ENCODE measurements at places on chromosomes 16 and 17. TPM values are rescaled to one million over a fixed set of nuclear protein-coding genes. Genes with fewer than 3 reads are reported as not detected.
A peak's percentile ranks its signal among the peaks of the same experiment; 100 is the strongest.

DNA sequence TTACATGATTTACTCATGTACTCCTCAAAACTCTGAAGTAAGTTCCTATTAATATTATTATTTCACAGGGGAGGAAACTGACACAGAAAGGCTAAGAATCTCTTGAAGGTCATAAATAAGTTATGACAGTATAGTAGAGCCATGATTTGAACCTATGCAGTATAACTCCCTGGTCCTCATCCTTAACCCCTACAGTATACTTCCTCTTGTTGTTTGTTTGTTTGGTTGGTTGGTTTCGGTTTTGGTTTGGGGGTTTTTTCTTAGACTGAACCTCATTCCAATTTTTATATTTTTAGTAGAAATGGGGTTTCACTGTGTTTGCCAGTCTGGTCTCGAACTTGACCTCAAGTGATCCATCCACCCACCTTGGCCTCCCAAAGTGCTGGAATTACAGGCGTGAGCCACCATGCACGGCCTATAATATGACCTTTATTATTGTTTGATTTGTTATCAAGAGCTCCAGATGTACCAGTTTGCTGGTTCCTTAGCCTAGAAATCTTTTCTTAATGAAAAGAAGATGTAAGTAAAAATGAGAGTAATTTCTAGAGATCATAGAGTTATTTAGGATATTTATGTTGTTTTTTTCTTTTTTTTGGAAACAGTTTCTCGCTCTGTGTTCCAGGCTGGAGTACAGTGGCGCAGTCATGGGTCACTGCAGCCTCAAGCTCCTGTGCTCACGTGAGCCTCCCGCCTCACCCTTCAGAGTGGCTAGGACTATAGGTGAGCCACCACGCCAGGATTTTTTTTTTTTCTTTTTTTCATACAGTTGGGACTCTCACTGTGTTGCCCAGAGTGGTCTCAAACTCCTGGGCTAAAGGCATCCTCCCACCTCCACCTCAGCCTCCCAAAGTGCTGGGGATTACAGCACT is 4.8 kb downstream of the PRR11 start:
- no peak for DNase-seq

GRCh38 chr17:412211-413015 is 59.8 kb upstream of the RPH3AL start:
- DNase-seq, result peak; percentile 18

Gene KIF2B
- not detected for total RNA-seq

Gene KLHL10
- total RNA-seq, result not detected

GRCh38 chr17:10135539-10136257 is 62.7 kb downstream of the GAS7 start:
- DNase-seq, result no peak

DNA sequence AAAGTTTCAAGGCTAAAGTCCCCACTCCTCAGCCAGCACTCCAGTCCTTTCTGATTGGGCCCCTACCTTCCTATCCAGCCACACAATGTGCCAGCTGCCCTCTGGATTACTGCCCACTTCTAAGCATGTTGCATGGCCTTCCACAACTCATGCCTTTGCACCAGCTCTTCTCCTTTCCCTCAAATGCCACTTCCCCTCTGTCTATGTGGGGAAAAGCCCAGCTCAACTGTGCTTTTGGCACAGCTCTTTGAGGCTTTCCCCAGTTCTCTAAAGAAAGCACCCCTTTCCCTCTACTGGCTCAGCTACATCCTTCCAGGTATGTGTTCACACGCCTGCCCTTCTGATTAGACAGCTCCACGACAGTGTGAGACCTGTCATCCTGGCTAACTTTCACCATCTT is 18.5 kb downstream of the GTF3C1 start:
- no peak for DNase-seq

DNA sequence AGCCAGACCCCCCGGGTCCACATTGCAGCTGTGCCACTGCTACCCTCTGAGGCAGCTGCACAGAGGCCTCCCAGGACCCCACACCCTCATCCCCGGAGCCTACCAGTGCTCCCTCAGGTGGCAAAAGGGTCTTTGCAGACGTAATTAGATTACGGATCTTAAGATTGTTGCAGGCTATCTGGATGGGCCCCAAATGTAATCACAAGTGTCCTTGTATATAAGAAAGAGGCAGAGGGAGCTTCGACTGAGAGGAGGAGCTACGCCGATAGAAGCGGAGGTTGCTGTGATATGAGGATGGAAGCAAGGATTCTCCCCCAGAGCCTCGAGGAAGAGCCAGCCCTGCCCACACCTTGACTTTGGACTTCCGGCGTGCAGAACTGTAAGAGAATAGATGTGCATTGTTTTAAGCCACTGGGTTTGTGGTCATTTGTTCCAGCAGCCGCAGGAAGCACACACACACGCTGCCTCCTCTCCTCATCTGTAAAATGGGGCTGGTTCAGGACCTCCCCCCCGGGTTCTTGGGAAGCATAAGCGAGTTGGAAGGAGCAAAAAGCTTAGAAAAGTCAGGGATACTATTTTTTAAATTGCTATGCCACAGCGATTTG is 10.5 kb upstream of the RAI1 start:
- no peak for DNase-seq

GRCh38 chr17:19457046-19457445 is 46.0 kb downstream of the RNF112 start:
- no peak for DNase-seq

Gene SPIRE2
- total RNA-seq, result 3.3 TPM

Gene KRTAP9-8
- not detected for total RNA-seq

Gene KRT15
- total RNA-seq, result 11.4 TPM

Gene MT1H
- total RNA-seq, result not detected

Gene ZG16B
- 0.99 TPM for total RNA-seq

- DNase-seq, result no peak
These were observed 838 bp upstream of the TMEM97 start for GRCh38 chr17:28317966-28318758.

Gene PRKCB
- not detected for total RNA-seq

GRCh38 chr16:47366228-47366627 is 94.6 kb downstream of the ITFG1 start:
- no peak for DNase-seq

Gene PRPSAP1
- 79.1 TPM for total RNA-seq

GRCh38 chr17:40963838-40964237 is 2.9 kb downstream of the KRT39 start:
- DNase-seq, result no peak

GRCh38 chr17:4341616-4341977 is 24.9 kb downstream of the UBE2G1 start:
- no peak for DNase-seq

Gene TLCD3B
- not detected for total RNA-seq

Gene MPHOSPH6
- 34.1 TPM for total RNA-seq

- DNase-seq, result peak; percentile 36
These were observed 2.2 kb downstream of the SLC12A3 start for GRCh38 chr16:56866955-56867830.

Gene GPRC5B
- total RNA-seq, result 109 TPM

Gene ZKSCAN2
- 7.2 TPM for total RNA-seq

DNA sequence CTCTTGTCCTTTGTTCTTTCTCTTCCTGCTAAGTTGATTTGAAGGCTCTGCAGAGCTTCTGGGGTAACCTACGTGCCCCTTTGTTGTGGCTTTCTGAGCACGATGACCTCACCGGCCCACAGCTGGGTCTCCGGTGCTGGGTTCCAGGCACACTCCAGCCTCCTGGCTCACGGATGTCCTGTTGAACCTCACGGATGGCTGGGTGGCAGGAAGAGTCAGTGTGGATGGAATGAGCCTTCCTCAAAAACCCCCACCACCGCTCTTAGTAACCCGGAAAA is 116.0 kb downstream of the SOCS1 start:
- DNase-seq, result no peak

Gene SDF2
- 54.4 TPM for total RNA-seq

Gene RAP1GAP2
- total RNA-seq, result 5.1 TPM

Gene NPIPB2
- 2.4 TPM for total RNA-seq

- DNase-seq, result no peak
These were observed 1.4 kb downstream of the PAQR4 start for GRCh38 chr16:2970563-2970962.

- no peak for DNase-seq
These were observed 127.0 kb upstream of the MON1B start for GRCh38 chr16:77064037-77064436.

GRCh38 chr16:49824593-49824992 is 31.3 kb downstream of the ZNF423 start:
- DNase-seq, result no peak

Gene BAIAP3
- total RNA-seq, result 1.1 TPM

GRCh38 chr16:15641753-15642556 is 999 bp downstream of the MARF1 start:
- DNase-seq, result no peak

DNA sequence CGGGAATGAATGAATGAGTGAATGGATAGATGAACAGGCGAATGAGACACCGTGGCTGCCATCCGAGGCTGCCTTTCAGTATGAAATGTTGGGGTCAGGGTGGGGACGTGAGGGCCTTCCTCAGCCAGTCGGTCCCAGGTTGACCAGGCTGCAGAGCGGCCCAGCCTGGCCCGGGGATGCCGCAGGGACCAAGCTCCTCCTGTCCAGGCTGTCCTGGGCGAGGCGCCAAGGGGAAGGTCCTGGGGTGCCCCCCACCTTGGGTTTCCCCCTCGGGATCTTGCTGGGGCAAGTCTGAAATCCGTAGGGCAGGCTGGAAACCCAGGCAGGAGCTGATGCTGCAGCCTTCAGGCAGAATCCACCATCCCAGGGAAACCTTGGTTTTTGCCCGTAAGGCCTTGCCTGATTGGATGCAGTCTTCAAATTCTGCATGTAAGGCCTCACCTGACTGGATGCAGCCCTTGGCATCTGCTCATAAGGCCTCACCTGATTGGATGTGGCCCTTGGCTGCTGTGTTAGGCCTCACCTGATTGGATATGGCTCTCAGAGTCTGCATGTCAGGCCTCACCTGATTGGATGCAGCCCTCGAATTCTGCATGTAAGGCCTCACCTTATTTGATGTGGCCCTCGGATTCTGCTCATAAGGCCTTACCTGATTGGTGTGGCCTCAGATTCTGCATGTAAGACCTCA is 61.7 kb upstream of the ZNF469 start:
- DNase-seq, result no peak

Gene DRC7
- not detected for total RNA-seq

DNA sequence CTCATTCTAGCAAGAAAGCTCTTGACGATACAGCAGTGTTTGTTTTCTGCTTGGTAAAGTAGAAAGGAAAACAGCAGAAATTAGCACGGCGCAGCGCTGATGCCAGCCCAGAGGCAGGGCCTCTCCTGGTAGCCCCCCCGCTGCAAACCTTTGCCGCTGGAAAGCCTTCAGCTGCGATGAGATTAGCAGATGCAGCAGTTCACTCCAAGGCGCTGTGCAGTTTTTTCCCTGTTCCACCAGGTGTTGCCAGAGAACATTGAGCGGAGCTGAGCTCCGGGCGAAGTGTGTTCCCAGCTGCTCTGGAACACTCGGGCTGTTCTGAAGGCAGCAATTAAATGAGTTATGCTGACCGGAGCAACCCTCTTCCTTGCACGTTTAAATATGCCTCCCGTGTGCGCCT is 72.5 kb downstream of the RBFOX1 start:
- DNase-seq, result no peak

- DNase-seq, result no peak
These were observed 44.7 kb upstream of the SOX9 start for GRCh38 chr17:72075995-72076677.

Data from glomerular endothelial cell (primary cell).